ENCODE measurements at places on chromosomes 5 and 9.

DNA sequence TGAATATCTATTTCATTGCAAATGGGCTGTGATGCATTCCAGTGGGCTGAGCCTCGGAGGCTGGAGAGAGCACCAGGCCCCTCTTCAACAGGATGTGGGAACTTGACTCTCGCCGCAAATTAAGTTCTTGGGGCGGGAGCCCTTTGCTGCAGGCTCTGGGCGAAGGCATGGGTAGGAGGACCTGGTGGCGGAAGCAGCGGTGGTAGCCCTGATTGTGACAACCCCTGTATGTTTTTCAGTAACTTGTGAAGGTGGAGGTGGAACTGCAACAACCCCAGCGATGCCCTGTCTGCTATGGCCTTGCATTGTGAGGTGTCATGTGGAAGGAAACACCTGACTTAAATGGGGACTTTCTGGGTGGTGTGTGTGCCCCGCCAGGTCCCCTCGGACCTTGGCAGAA, 9.4 kb downstream of the FYB1 start:
- DNase-seq, result no peak

DNA sequence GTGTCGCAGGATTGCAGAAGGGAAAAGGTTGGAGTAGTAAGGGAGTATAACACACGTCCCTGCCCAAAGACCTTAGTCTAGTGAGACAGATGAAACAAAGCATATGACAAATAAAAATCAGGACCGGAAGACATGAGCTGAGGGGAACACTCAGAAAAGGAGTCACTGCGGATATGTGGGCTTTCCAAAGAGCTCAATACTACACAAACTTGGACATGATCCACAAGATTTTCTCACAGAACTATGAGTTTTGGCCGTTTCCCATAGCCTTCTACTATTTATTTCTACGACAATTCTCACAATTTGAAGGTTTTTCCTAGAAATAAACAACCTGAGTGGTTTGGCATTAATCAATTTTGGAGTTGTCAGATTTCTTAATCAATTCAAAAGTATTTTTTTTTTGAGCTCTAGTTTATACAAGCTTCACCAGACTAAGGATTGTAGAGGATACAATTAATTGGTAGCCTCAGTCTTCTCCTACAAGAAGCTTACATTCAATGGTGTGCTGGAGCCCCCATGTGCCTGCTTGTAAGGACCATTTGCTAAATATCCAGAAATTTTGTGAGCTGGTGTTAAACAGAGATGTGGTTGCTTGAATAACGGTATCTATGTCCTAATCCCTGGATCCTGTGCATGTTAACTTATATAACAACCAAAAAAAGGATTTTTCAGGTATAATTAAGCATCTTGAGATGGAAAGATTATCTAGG, 91.4 kb downstream of the ADAMTS12 start:
- no peak for DNase-seq

GRCh38 chr5:24645483-24645882, 705 bp upstream of the CDH10 start:
- DNase-seq, result no peak

GRCh38 chr9:82404196-82404870, 415.8 kb downstream of the SPATA31D1 start:
- peak; percentile 34 for DNase-seq

- DNase-seq, result peak; percentile 55
Measured at GRCh38 chr5:31442058-31442745, 89.7 kb downstream of the DROSHA start.

DNA sequence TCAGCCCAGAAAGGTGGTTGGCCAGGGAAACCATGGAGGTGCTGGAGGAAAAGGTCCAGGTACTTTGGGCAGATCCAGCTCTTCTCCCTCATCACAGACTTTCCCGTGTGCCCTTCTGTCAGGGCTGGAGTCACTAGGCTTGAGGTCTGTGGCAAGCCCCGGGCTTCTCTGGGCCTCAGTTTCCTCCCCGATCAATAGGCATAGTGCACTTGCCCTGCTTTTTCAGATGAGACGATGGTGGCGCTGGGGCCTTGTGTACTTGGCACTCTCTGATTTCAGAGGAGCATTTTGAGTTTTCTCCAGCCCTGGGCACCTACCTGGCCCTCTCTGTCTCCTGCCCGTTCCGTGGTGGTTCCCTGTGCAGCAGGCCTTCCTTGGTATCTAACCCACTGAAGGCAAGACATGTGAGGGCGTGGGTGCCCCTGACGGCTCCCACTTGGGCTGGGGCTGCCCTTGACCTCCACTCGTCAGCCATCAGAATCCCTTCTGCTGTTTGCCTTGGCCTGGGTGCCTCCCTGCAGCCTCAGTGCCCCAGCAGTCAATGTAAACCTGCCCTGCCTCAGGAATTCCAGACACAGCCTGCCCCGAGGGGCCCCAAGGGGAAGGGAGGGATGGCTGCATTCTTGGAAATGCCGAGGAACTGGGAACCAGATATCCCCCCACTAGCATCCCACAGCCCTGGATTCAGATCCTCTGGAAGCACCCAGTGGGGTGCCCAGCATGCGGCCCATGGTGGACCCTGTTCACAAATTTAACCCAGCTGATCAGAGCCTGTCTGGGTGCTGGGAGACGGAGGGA, 66.3 kb upstream of the COL5A1 start:
- DNase-seq, result peak; percentile 51

GRCh38 chr5:74587300-74587699, 53.2 kb downstream of the ENC1 start:
- DNase-seq, result no peak

DNA sequence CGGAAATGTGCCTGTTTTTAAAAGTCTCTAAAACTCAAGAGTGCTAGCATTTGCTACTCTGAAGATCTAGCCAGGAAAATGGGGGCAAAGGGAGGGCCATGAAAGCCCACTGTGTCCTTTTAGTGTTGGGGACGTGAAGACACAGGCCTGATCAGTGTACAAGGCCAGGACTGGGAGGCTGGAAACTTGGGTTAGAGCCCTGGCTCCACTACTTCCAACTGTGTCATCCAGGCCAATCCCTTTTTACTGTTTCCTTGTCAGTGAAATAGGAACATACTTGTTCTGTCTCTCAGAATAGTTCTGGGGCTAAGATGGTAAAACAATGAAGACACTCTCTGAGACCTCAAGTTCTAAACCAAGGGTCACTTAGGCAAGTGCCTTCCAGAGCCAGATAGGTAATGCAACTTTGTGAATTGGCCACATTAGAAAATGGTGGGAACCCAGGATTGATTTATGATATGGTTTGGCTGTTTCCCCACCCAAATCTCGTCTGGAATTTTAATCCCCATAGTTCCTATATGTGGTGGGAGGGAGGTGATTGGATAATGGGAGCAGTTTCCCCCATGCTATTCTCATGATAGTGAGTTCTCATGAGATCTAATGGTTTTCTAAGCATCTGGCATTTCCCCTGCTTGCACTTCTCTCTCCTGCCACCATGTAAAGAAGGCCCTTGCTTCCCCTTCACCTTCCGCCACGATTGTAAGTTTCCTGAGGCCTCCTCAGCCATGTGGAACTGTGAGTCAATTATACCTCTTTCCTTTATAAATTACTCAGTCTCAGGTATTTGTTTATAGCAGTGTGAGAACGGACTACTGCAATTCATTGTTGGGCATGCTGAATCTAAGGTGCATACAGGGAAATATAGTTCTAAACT, 30.4 kb upstream of the B4GALT1 start:
- DNase-seq, result no peak

Measured in fibroblast of skin of back (primary cell).